ENCODE measurements at places on chromosomes 12 and 14.

- DNase-seq, result no peak
These were observed 830 bp upstream of the SRRM4 start for GRCh38 chr12:118980407-118981014.

DNA sequence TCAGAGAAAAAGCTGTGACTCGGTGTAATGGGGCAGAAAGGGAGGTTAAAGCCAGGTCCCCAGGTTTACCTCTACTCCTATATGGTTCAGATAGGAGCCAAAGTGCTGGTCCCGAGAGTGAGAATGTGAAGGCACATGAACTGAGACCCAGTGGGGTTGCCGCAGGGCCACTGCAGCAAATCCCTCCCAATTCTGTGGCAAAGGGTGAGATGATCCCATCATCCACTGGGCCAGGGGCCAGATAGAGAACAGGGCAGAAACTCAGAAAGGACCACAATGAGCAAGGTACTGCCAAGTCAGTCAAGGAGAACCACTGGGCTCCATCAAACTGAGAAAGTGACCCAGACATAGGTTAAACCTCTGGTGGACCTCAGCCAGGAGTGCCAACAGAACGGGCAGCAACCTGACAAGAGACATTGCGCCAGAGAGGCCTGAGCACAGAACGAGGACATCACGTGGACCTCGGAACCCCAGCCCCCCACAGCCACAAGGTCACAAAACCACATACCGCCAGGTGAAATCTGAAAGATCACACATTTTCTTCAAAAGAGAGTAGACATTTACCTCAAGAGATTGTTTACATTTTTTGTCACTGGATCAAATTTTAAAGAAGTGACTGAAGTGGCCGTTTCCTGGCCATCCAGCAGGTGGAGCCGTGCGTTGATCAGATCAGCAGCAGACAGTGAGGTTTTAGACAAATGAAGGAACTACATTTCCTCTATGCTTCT lies 20.5 kb upstream of the ITPR2 start:
- peak; percentile 70 for DNase-seq

GRCh38 chr14:65414961-65415589 lies 2.5 kb downstream of the FUT8 start:
- peak; percentile 36 for DNase-seq

DNA sequence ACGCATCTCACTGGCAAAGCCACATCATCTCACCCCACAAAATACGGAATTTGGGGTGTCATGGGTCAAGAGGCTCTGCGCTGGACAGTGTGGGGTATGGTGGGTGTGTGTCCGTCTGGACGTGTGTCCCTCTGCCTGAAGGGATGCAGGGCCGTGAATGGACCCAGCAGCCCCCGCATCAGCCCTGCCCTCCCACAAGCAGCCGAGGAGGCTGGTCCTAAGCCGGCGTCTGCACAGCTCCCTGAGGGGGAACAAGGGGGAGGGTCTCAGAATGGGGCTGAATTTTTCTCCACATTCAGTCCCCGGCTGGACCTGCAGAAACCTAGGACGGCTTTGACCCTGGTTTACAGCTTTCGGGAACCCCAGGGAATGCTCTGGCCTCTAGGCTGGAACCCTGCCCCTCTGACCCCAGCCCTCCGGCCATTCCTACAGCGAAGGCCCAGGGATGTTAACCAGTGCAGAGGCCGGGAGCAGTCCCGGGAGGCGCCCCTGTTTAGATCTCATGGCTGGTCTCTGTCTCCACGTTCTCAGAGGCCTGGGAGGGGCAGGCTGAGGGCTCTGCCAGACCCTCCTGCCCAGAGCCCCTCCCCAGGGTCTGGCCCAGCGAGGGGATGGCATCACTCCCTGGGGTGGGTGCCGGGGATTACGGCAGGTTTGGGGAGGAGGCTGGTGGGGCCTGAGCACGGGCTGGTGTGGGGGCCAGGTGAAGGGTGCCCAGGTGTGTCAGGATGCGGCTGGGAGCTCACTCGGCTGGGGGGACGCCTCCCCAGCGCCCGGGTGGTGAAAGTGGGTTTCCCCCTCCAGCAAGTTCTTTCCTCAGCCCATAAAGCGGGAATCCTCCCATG lies 156.5 kb upstream of the C14orf180 start:
- no peak for DNase-seq

- DNase-seq, result no peak
These were observed 1115.8 kb upstream of the ATXN7L3B start for GRCh38 chr12:73421832-73422231.
